ENCODE measurements at places on chromosomes 3 and 15.

- no peak for DNase-seq
Measured at GRCh38 chr3:58072763-58073130, 64.5 kb downstream of the FLNB start.

- DNase-seq, result no peak
Measured at GRCh38 chr15:26562336-26562735, 210.5 kb downstream of the GABRB3 start.

DNA sequence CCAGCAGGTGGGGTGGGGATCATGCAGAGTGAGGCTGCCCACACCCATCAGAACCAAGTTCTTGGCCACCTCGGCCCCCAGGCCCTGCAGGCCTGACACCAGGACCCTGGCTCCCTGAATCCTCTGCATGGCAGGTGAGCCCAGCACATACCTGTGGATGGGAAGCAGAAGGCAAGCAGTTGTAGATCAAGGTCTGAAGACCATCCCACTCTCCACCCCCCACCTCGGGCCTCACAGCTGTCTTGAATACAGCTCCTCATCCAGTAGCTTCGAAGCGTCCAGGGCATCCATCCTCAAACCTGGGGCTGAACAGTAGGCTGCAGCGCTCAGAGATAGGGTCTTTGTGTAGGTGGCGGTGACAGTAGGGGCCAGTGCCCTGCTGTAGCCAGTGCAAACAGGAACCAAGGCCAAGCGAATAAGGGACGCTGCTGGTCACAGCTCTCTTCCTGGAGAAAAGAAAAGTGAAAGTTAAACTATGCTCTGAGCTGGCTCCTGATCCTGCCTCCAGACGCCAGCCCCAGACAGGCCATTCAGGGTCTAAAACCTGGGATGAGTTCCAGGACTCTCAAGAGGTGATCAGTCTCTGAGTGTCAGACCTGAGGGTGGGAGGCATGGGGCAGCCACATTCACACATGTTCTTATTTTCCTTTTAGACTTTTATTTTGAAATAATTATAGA, at the start of gene UBA7:
Gene UBA7, minus strand, starts transcription at position 457 of the 678 bp plus-strand sequence. Its CDS starts 166 bp downstream, at position 291.
- no peak for DNase-seq

- DNase-seq, result no peak
Measured at GRCh38 chr3:98968824-98969223, 67.3 kb upstream of the DCBLD2 start.

DNA sequence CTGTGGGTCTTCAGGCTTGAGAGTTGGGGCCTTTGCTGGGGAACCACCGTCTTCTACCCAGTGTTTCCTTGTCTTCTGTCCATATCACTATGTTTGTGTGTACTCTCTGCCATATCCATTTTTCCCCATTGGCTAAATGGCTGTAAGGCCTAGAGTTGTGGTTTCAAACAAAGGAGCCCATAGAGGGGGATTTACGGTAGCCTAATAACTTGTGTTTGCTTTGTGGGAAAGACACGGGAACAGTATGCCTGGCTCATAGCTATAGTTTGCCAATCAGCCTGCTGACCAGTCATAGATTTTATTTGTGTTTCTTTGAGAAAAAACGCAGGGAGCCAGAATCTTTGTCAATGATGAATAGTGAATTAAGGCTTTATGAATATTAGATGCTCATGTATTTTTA, 554.8 kb downstream of the NAALADL2 start:
- no peak for DNase-seq

DNA sequence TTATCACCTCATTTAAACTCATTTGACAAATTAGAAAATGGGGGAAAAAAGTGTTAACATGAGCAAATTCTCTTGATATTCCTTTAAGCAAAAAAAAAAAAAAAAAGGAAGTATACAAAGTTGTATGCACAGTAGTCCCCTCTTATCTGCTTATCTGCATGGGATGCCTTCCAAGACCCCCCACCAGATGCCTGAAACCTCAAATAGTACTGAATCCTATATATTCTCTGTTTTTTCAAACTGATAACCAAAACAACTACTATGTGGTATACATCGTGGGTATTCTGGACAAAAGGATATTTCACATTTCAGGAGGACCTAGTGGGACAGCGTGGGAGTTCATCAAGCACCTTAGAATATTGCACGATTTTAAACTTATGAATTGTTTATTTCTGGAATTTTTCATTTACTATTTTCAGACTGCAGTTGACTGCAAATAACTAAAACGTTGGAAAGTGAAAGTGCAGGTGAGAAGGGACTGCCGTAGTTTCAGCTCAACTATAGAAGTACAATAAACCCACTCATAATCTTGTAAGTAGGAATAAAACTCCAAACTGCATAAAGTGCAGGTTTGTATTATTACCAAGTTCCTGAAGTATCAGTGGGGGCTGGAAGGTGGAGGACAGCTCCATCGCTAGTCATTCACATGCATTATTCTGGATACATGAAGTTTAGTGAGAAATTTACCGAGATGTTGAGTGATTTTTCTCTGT, 43.6 kb upstream of the PLCL2 start:
- DNase-seq, result no peak

DNA sequence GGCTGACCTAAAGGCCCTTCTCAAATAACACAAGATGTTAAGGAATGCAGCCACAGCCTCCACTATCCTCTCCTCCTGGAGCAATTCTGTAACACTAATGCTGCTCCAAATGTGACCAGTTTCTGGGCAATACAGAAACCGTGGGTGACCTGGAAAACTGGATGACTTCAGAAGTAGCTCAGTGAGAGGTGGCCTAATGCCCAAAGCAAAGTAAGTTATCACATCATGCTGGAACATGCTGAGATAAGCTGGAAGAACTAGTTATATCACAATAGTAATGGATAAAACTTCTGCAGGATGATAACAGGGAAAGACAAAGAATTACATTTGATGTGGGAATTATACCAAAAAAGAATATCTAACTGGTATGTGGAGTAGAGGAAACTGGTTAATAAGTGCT, 72.0 kb downstream of the DHX30 start:
- DNase-seq, result peak; percentile 39

DNA sequence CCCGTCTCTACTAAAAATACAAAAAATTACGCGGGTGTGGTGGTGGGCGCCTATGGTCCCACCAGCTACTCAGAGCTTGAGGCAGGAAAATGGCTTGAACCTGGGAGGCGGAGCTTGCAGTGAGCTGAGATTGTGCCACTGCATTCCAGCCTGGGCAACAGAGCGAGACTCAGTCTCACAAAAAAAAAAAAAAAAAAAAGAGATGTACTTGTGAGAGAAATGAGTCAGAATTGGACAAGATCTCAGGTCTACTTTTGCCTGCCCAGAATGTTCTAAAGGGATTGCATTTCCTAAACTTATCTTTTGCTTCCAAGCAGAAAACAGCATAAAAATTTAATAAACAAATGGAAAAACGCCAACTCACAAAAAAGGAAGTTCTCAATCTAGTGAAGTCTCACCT, 167.5 kb downstream of the NR2F2 start:
- no peak for DNase-seq

DNA sequence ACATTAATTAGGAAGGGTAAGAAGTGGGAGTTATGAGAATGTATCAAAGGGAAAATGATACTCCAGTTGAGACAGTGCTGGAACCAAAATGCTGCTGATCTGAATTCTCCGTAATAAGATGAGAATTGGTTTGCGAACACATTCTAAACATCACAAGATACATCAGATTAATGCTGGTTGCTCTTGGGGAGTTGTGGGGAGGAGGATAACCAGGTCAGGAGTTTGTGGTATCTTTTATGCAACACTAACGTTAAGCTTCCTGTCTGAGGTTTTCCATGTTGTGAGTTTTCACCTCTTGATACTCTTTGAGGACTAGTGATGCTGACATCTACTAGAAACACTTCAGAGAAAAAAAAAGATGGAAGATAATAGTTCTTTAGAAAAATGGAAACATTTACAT, 47.2 kb downstream of the PPARG start:
- no peak for DNase-seq

DNA sequence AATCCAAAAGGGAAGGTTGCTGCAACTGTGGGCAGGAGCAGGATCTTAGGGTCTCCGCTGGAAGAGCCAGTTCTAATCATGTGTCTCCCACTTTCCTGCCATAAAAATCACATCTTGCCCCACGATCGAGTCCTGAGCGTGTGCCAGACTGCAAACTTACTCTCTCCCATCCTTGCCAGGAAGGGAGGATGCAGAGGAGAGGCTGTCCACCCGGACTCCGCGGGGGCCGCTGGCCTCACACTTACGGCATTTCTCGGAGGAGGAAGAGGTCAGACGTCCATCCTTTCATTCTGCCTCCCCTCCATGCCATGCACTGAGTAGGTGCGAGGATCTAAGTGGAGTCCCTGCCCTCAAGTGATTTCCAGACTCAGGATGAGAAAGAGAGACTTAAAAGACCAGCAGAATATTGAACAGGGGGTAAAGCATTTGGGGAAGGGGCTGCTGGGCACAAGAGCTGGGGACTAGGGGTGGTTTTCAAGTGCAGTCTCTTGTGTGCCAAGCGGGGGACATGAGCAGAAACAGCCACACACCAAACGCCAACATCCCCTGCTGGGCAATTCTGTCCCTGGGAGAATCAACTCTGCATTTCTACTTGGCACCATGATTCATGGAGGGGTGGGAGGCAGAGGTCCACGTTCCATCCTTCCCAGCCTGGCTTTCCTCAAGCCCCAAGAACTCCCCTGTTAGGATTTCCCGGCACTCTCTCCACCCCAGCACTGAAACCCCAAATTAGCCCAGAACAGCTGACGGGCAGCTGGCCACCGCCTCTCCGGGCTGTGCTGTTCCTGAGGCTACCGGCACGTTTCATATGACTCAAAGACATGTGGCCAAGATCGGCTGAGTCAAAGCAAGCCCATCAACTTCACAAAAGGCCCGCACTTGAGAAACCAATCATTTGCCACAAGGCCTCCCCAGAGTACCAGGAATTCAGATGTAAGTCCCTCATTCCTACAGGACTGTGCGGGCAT, 11.6 kb downstream of the OXTR start:
- DNase-seq, result no peak

DNA sequence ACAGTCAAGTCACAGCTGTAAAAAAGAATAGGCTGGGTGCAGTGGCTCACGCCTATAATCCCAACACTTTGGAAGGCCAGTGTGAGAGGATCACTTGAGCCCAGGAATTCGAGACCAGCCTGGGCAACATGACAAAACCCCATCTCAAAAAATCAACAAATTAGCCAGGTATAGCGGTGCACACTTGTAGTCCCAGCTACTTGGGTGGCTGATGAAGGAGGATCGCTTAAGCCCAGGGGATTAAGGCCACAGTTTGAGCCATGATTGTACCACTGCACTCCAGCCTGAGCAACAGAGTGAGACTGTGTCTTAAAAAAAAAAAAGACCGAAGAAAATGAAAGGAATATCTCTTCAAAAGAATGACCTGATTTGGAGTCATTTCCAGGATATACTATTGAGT, 6.6 kb downstream of the HERC1 start:
- DNase-seq, result peak; percentile 26

DNA sequence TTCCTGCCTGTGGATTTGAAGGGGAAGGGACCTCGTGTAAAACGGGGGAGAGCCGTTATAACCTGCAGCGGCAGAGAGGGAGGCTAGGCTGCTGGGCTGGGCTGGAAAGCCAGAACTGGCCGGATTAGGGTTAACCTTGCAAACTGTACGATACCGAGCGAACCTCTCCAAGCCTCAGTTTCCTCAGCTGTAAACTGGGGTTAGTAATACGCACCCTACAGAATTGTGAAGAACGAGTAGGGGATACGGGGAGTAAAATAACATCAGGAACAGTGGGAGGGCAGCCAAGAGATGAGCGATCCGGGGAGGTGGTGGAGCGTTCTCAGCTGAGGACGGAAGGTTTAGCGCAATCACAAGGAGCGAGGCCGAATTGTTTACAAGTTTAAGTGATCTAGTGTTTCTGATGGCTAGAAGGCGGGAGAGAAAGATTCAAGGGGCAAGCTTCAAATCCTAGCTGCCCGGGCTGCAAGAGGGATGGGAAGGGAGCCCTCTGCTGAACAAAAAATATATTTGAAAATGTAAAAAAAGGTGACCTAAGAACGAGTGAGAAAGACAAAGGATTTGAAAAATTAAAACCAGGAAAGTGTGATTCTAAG, 768 bp upstream of the SEMA5B start:
- peak; percentile 81 for DNase-seq

DNA sequence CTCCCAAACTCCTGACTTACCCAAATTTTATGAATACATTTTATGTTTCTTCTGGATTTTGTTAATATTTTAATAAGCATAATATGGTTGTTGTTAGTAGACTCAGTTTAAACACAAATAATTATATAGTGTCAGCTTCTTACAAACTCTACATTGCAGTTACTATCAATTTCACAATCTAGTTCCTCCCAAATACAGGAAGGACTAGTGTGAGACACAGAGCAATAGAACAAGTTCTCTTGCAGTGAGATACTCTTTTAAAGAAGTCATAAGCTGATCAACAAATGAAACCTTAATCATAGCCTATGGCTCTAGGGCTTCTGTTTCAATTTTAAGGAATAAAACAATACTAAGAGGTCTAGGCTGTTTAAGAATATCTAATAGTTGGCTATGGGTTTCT, 86.1 kb downstream of the SAMMSON start:
- DNase-seq, result no peak

- DNase-seq, result peak; percentile 90
Measured at GRCh38 chr3:10008588-10009344, 17.5 kb upstream of the FANCD2 start.

DNA sequence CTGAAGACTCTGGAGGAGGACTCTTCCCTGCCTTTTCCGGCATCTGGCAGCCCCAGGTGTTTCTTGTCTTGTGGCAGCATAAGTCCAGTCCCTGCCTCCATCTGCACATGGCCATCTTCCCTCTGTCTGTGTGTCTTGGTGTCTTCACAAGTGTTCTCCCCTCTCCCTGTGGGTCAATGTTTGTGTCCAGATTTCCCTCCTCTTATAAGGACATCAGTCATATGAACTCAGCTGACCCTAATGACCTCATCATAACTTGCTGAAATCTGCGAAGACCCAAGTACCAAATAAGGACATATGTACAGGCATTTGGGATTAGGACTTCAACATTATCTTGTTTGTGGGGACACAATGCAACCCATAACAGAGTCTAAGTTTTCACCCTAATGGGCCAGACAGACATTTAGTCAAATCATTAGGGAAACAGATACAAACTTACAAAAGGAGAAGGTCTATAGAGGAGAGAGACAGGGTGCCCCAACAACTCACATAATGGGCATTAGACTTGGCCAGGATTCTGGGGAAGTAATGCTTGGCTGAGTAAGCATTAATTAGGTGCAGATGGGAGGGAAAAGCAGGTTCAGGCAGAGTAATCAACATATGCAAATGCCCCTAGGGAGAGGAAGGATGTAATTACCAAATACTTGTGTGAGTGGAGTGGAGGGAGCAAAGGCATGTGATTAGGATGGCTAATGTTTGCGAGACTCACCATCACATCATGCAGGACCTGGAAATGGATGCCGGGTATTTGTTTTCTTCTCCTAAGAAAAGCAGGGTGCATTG, 372.8 kb upstream of the TBL1XR1 start:
- no peak for DNase-seq
